ENCODE measurements at places on chromosomes 1 and 21.

GRCh38 chr1:116827607-116828105, 73.4 kb downstream of the CD2 start:
- DNase-seq = no peak

GRCh38 chr21:41573902-41574690, 66.1 kb upstream of the TMPRSS2 start:
- DNase-seq = no peak

DNA sequence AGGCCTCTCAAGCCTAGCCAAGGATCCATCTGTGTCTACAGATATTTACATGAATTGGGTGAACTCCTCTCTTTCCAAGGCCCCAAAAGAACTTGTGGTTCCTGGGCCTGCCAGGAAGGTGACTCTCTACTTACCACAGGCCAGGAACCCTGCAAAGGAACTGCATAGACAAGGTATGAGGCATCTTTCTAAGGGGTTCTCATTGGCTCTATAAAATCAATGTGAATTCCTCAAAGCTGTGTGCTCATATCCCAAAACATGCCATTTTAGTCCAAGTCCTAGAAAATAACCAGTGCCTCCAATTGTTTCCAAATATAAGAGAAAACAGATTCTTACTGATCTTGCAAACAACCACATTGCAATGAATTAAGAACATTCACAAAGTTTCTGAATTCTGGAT, 39.9 kb upstream of the RGL1 start:
- no peak for DNase-seq

GRCh38 chr1:218882454-218882853, 291.2 kb upstream of the LYPLAL1 start:
- DNase-seq = no peak

DNA sequence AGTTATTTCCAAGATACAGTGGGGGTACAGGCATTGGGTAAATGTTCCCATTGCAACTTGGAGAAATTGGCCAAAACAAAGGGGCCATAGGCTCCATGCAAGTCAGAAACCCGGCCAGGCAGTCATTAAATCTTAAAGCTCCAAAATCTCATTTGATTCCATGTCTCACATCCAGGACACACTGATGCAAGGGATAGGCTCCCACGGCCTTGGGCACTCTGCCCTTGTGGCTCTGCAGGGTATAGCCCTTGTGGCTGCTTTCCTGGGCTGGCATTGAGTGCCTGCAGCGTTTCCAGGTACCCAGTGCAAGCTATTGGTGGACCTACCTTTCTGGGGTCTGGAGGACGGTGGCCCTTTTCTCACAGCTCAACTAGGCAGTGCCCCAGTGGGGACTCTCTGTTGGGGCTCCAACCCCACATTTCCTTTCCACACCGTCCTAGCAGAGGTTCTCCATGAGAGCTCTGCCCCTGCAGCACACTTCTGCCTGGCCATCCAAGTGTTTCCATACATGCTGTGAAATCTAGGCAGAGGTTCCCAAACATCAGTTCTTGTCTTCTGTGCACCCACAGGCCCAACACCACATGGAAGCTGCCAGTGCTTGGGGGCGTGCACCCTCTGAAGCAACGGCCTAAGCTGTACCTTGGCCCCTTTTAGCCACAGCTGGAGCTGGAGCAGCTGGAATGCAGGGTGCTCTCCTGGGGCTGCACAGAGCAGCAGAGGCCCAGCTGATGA, 67.2 kb downstream of the HS2ST1 start:
- no peak for DNase-seq

DNA sequence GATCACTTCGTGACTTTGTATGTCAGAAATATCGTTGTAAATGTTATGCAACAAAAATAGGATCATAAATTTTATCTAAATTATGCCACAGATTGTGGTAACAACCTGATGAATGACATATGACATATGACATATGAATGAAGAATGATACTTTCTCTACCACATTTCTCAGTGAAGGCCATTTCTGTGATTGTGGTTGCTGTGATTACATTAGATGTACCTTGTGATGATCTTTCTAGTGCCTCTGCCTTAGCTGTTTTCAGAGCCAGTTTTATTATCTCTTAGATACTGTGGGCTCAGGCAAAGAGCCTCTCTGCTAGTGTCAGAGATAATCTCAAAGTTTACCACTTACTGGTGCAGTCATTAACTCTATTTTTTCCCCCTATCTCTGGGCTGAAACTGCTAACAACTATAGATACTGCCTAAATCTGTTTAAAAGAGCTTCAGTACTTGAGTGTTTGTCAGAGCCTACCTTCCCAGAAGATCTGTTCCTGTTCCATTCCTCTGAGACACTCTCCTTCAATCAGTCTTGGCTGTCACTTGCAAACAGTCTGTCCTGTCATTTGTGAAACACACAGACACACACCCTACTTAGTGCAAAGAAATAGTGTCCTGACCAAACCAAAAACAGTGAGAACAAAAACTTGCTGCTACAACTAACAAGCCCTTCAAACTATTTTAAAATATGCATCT, 55.5 kb downstream of the HMCN1 start:
- no peak for DNase-seq

DNA sequence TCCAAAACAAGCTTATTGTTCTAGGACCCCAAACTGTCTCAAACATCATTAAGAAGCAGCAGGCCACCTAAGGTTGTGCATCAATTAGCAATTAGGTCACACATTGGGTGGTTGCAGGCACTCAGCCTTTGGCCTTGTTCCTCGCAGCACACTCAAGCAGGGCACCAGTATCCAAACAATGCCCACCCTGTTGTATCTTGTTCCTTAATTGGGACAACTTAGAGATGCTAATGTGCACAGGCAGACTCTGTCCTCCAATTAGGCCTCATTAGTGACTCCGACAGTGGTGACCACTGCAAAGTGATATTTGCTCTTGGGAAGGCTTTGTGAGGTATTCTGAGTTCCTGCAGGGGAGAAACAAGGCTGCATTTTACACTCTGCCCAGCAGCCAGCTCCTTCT, 515.1 kb upstream of the PTBP2 start:
- no peak for DNase-seq

GRCh38 chr1:230421481-230421880, 4.7 kb downstream of the PGBD5 start:
- DNase-seq = peak; percentile 39

GRCh38 chr21:17795146-17796036, 23.8 kb downstream of the C21orf91 start:
- no peak for DNase-seq

- DNase-seq = peak; percentile 44
Observed at GRCh38 chr1:16430606-16431005, 6.6 kb downstream of the SPATA21 start.

- DNase-seq = peak; percentile 80
Observed at GRCh38 chr1:171841050-171841910, at the start of gene DNM3. TSS of gene DNM3 (plus strand) at chr1:171841498. CDS start at chr1:171841657, 159 bp downstream.

GRCh38 chr1:210467440-210468043, 138.8 kb downstream of the HHAT start:
- no peak for DNase-seq

DNA sequence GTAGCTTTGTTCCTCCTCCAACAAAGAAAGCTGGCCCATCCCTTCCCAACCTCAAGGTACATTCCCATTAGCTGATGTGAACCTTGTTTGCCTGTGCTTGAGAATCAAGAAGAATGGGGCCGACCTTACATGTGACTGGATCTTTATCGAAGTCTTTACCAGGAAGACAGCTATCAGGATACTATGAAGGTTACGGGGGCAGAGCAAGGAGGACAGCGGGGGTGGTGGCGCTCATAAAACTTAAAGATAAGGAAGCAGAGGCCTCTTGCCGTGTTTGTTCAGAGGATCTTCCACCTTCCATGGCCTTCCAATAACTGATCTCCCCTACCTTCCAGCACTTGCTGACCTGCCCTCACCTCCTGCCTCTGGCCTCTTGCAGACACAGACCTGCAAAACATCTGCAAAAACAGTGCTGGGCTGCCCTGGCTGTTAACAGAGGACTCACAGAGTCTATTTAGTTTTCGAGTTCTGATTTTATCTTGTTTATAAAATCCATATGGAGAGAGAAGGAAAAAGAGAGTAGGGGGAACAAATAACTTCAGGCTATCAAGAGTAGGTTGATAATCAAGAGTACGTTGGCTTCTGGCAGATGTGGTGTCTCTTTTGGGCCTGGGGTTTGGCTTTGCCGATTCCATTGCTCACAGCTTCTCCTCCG, 198.0 kb downstream of the HUNK start:
- DNase-seq = no peak

- DNase-seq = no peak
Observed at GRCh38 chr1:43316738-43317520, 16.1 kb downstream of the TIE1 start.

- DNase-seq = peak; percentile 75
Observed at GRCh38 chr1:37901191-37901892, 42.0 kb upstream of the MTF1 start.

DNA sequence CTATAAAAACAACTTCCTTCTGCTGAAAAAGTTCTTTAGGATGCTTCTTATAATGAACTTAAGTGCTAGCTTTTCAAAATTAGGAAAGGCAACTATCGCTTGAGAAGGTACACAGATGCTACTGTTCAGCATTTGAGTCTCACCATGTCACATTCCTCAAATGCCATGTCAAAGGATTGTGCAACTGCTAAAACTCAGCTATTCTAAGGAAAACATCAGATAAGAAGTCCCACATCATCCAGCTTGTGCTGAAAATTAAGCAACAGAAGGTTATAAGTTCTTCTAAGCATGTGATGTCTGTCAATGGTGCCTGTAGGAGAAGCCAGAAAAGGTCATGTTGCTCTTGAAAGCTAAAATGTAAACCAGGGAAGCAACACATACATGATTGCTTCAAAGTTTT, 36.5 kb downstream of the MCOLN2 start:
- DNase-seq = peak; percentile 17

GRCh38 chr1:183821889-183822611, 17.1 kb downstream of the RGL1 start:
- no peak for DNase-seq

- DNase-seq = no peak
Observed at GRCh38 chr21:44552136-44552535, 831 bp upstream of the KRTAP10-2 start.

DNA sequence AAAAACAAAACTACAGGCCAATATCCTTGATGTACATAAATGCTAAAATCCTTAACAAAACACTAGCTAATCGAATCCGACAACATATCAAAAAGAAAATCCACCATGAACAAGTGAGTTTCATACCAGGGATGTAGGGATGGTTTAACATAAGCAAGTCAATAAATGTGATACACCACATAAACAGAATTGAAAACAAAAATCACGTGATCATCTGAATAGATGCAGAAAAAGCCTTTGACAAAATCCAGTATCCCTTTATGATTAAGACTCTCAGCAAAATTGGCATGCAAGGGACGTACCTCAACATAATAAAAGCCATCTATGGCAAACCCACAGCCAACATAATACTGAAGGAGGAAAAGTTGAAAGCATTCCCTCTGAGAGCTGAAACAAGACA, 466.1 kb downstream of the BRINP3 start:
- no peak for DNase-seq

DNA sequence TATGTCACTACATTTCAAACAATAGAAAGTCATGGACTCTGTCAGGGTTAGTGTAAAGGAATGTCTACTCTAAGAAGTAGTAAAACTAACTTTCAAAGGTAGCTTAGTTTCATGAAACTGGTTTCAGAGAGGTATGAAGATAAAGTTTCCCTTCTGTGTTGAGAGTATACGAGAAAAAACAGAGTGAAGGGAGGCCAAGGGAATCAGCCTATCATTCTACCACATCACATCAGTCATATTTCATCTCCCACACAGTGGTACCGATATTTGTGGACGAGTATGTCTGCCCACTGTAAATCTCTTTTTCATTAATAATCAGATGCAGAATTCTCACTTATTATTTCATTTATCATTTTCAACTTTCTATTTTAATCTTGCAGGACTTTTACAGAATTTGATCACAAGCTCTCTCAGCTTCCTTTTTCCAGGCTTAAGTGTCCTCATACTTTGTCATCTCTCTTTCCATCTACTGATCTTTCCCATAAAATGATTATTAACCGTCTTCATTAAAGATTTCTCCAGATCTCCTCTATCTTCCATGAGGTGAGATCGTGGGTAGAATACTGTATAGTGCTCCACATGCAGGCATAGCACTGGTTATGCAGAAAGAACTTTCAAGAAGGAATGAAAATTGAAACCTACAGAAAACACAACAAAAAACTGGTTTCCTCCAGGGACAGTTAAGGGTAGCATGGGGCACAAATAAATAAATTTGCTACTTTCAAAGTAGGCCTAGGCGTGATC, 11.5 kb upstream of the IFI16 start:
- DNase-seq = no peak

DNA sequence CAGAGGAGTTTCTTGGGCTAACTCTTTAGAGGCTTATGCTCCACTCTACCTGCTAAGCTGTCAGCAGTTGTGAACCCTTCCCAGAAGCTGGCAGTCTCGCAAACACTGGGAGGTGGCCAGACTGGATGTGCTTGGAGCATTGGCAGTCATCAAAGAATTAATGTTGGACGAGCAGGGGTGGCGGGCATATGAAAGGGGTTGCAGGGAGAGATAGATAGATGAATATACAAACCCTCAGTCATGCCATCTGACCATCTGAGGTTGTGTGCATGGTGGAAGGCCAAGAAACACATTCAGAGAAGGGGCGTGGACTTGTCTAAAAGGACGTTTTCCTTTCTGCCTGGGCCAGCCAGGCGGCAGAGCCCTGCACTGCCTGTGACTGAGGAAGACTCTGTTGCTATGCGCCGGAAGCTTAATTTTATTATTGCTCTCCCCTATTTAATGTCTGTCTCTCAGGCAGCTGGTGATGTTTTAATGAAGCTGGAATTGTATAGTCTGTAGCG, 164.4 kb downstream of the PBX1 start:
- DNase-seq = no peak

DNA sequence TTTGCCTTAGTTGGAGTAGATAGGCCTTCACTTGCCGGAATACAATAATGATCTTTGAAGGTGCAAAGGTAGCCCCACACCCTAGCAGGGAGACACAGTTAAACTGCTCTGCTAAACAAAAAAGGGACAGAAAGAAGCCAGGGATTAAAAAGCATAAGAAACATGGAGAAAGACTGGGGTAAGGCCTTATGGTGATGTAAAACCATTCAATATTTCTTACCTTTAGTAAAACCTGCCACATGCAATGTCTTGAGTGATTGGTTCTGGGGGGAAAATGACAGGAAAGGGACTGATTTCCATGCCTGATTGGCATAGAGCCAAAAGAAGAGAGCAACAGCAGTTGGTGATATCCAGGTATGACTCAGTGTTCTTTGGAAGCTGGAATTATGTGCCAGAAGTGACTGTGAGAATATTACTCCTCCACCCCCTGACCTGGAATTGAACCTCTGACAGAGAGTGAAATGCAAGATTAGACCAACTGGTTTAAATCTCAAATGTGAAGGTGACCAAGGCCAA, 8.1 kb downstream of the DNASE2B start:
- DNase-seq = no peak

GRCh38 chr1:153985941-153986761, at the start of gene RAB13:
TSS of gene RAB13 (minus strand) at chr1:153986339. CDS start at chr1:153986236, 103 bp downstream.
- DNase-seq = peak; percentile 88

- no peak for DNase-seq
Observed at GRCh38 chr1:90809996-90810395, 92.9 kb upstream of the BARHL2 start.

DNA sequence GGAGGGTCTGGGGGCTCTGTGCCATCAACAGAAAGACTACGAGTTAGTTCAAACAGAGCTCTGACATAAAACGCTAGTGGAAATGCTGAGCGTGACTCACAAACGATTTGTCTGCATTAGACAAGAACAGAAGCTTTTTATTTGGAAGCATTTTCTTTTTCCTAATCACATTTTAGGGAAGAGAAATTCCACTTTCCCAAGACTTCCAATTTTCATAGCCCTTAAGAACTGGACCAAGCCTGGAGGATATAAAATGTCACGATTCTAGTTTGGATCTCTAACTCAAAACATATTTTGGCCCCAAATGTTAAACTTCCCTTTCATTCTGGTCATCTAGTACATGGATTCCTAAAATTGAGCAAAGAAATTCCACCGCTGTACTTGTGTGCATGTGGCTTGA, 320.0 kb downstream of the PCP4 start:
- DNase-seq = no peak

Data from inflammatory macrophage treated with lipopolysaccharide for 4 hours (primary cell).